ENCODE measurements at places on chromosomes 11 and 22. TPM values are rescaled to one million over a fixed set of nuclear protein-coding genes. Genes with fewer than 3 reads are reported as not detected.

DNA sequence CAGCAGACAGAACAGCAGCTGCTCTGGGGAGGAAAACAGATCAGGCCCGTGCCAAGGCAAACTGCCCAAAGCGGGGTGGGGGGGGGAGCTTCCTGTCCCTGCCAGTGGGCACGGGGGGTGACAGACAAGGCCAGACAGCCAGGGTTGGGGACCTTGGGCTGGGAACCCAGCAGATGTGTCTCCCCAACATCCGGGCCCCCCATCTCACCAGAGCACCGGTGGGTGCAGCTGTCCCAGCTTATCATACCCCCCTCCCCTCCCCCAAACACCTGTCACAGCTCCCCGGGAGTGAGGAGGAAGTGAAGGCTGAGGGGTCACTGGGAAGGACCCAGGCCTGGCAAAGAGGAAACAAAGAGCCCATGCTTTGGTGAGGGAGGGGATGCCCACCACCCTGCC, 1.3 kb downstream of the PPP1R14B start:
- peak overlapping the region; percentile 94 for H3K27ac ChIP-seq
- no peaks in the 10 kb centered on the region for H3K36me3 ChIP-seq
- H3K27me3 ChIP-seq: no peaks in the 10 kb centered on the region
- H3K4me3 ChIP-seq: peak overlapping the region; percentile 100
- peaks cover 33% of the 10 kb centered on the region for H3K4me1 ChIP-seq
- no peak for DNase-seq

DNA sequence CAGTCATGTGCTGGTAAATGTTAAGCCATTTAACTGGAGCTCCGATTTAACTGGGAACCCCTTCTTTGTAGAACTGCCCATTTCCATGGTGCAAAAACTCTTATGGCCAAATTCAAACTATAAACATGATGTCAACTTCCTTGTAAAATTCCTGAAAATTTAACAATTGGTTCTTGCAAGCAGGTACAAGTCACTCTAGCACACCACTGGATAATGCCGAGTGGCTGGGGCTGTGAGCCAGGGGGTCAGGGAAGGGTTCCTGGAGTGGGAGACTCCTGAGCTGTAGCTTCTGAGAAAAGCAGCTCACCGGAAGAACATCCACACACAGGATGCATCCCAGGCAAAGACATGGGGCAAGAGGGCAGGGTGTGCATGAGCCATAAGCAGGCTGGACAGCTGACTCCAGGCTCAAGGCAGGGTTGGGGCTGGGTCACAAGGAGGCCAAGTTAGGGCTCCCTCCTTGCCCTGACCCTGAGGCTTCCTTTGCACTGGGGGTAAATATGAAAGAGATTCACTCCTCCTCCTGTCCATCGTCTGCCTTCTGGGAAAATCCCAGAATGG, 18.2 kb downstream of the P2RY2 start:
- no peaks in the 10 kb centered on the region for H3K27me3 ChIP-seq
- no peak overlapping the region for H3K27ac ChIP-seq
- H3K4me3 ChIP-seq: no peak overlapping the region

DNA sequence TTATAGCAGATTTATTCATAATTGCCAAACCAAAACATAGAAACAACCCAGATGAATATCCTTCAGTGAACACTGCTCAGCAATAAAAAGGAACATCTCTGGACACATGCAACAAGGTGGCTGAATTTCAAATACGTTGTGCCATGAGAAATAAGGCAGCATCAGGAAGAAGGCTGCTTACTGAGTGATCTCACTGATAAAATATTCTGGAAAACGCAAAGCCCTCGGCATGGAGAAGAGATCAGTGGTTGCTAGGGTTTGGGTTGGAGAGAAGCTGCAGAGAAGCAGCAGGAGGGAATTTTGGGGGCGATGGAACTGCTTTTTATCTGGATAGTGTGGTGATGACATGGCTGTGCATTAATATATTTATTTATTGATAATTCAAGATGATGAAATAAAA, 11.0 kb upstream of the SHANK2 start:
- no peaks in the 10 kb centered on the region for H3K27me3 ChIP-seq
- no peak overlapping the region for H3K4me3 ChIP-seq
- H3K36me3 ChIP-seq: no peaks in the 10 kb centered on the region
- no peaks in the 10 kb centered on the region for H3K4me1 ChIP-seq
- DNase-seq: no peak

DNA sequence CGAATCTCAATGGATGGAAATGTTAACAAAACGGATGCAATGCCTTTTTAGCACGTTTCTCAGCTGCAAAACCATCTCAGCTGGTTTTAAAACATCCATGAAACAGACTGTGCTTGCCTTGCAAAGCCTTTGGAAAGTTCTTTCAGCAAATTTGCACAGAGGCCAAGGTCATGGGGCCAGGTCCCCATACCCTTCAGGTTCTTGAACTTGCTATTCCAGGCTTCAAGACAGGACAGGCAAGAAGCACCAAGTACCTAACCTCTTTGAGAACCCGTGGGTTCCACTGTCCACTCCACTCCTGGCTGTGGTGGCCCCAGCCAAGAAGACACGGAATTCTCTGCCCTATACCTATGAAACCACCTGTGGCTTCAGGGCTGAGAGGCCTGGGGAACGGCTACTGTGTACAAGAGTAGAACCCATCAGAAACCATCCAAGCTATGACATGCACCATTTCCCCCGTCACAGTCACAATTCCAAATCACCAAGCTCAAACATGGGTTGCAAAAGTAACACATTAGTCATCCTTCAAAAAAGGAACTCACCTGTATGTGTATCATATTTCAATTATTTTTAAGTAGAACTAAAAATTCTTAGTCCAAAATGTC, 17.0 kb downstream of the TNKS1BP1 start:
- no peaks in the 10 kb centered on the region for H3K27me3 ChIP-seq
- peaks cover 4% of the 10 kb centered on the region for H3K36me3 ChIP-seq
- H3K27ac ChIP-seq: no peak overlapping the region
- H3K4me3 ChIP-seq: no peak overlapping the region

DNA sequence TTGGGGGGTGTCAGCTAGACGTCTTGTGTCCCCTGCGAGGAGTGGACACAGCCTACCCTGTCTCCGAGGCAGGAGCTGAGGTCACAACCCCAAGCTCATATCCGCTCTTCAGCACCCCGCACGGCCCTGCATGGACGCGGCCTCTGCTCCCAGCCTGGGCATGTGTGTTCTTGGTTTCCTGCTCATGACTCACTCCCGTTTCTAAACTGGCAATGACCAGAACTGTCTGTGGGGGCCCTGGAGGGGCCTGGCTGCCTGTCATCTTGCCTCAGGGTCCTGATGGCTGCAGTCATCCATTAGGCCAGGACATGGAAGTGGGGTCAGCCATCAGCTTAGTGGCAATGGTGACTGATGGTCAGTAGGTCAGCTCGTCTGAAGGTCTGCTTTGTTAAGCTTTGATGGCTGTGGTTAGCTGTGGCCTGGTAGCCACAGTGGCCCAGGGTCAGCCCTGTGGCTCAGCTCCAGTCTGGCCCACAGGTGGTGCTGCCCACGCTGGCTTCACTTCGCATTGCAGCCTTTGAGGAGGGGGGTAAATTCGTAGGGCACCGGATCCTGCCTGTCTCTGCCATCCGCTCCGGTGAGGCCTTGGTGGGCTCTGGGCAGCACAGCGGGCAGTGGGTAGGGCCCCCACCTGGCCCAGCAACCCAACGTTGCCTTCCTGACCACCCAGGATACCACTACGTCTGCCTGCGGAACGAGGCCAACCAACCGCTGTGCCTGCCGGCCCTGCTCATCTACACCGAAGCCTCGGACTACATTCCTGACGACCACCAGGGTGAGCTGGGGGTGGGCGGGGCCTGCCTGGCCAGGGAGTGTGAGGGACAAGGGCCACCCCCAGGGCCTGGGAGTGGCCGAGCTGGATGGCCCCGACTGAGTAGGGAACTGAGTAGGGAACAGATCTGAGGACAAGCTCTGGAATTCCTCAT, 12.0 kb downstream of the PLCB3 start:
- no peaks in the 10 kb centered on the region for H3K27me3 ChIP-seq
- no peak for DNase-seq

GRCh38 chr11:102830001-102830727, 13.2 kb downstream of the MMP3 start:
- no peaks in the 10 kb centered on the region for H3K4me1 ChIP-seq
- no peak for DNase-seq
- H3K4me3 ChIP-seq: no peak overlapping the region
- H3K27me3 ChIP-seq: no peaks in the 10 kb centered on the region
- H3K36me3 ChIP-seq: no peaks in the 10 kb centered on the region

DNA sequence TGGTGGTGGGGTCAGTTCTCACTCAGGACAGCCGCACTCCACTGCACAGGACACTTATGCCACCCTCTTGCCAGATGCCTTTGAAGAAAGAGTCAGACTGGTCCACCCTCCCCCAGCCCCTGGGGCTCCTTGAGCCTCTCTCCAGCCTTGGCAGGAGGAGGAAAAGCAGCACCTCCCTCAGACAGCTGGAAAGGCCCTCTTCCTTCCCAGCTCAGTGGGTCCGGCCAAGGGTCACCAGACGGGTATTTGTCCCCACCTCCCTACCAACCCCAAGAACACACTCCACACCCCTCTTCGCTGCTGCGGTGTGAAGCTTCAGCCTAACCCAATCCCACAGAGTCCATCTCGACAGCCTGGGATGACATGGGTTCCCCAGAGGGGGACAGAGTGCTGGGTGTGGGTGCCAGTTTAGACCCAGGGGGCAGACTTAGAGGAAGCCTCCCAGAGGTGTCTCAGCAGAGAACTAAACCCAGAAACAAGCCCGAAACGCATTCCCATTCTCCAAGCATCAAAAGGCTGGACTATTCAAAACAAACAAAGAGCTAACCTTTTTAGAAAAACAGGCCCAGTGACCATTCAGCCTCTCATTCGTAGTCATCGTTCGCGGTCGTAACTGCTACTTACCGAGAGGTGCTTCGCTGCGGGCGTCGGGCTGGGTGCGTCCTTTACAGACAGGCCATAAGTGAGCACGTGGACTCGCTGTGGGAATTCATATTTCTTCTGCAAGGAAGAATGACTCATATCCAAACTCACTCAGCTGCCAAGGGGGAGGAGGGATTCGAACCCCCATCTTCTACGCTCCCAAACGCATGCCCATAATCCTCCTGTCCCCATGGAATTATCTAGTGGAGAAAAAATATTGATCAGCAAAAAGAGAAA, 57.5 kb upstream of the ANO1 start:
- no peak overlapping the region for H3K4me3 ChIP-seq
- no peaks in the 10 kb centered on the region for H3K27me3 ChIP-seq
- H3K36me3 ChIP-seq: no peaks in the 10 kb centered on the region
- 0 out of 2 replicates have a peak overlapping the region, but pooled peaks have one; percentile 9 for H3K27ac ChIP-seq
- H3K4me1 ChIP-seq: peaks cover 41% of the 10 kb centered on the region

GRCh38 chr22:41217553-41218157, 12.5 kb downstream of the L3MBTL2 start:
- peaks cover 16% of the 10 kb centered on the region for H3K36me3 ChIP-seq
- H3K27ac ChIP-seq: no peak overlapping the region
- no peak for DNase-seq
- H3K4me3 ChIP-seq: no peak overlapping the region
- no peaks in the 10 kb centered on the region for H3K27me3 ChIP-seq

GRCh38 chr11:131423688-131424087, 53.3 kb downstream of the NTM start:
- DNase-seq: no peak
- no peaks in the 10 kb centered on the region for H3K27me3 ChIP-seq
- no peaks in the 10 kb centered on the region for H3K4me1 ChIP-seq
- H3K27ac ChIP-seq: no peak overlapping the region

DNA sequence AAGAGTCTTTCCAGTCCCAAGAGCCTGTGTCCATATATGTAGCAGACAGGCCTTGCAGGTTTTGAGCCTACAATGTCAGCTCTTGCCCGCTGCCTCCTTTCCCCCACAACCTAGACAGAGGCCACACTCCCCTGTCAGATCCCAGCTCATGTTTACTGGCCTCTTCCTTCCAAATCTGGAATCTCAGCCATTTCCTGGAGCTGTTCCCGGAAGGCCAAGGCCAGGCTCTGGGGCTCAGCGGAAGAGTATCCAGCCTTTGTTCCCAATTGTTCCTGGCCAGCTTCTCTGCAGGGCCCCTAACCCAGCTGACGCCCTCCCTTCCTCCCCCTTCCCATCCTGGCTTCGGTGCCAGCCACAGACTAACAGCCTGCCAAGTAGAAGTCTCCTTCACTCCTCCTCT, 1.0 kb upstream of the ROBO4 start:
- DNase-seq: no peak
- H3K36me3 ChIP-seq: no peaks in the 10 kb centered on the region
- H3K4me3 ChIP-seq: no peak overlapping the region
- H3K4me1 ChIP-seq: peaks cover 6% of the 10 kb centered on the region

GRCh38 chr22:24066260-24066659, 55.2 kb downstream of the CABIN1 start:
- DNase-seq: no peak
- no peaks in the 10 kb centered on the region for H3K27me3 ChIP-seq
- H3K4me1 ChIP-seq: no peaks in the 10 kb centered on the region
- H3K4me3 ChIP-seq: no peak overlapping the region

GRCh38 chr22:19776433-19777031, 16.0 kb downstream of the TBX1 start:
- DNase-seq: no peak
- H3K4me1 ChIP-seq: peaks cover 13% of the 10 kb centered on the region
- H3K27me3 ChIP-seq: no peaks in the 10 kb centered on the region
- H3K4me3 ChIP-seq: no peak overlapping the region
- no peak overlapping the region for H3K27ac ChIP-seq

DNA sequence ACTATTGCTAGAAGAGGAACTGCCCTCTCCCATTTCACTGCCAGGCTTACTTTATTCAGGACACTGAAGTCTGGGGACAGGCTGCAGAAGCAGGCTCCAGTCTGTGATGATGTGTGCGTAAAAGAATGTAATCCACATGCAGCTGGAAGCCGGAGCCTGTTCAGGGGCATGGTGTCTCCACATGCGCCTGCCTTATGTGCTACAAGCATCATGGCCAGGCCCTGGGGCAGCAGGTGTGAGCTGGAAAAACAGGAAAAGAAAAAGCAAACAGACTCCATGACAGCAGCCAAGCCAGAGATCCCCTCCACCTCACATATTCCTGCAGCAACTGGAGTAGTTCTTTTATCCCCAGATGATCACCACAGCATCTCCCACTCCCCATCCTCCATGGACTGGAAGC, 33.4 kb downstream of the ARFGAP2 start:
- DNase-seq: no peak
- no peaks in the 10 kb centered on the region for H3K27me3 ChIP-seq
- H3K36me3 ChIP-seq: no peaks in the 10 kb centered on the region
- no peak overlapping the region for H3K4me3 ChIP-seq
- no peak overlapping the region for H3K27ac ChIP-seq

GRCh38 chr11:70105755-70106571, 27.8 kb downstream of the ANO1 start:
- no peak for DNase-seq
- H3K27me3 ChIP-seq: no peaks in the 10 kb centered on the region
- H3K4me3 ChIP-seq: no peak overlapping the region

The MAPK8IP2 gene
- total RNA-seq: 6.4 TPM

The ANO5 gene
- 1.1 TPM for total RNA-seq

The SLC22A8 gene
- total RNA-seq: not detected

Data from HCT116 (cell line).